ENCODE measurements at places on chromosomes 7 and 10.

- no peak overlapping the region for H3K27ac ChIP-seq
- no peaks in the 10 kb centered on the region for H3K4me1 ChIP-seq
- H3K27me3 ChIP-seq = peaks cover 10% of the 10 kb centered on the region
- H3K36me3 ChIP-seq = no peaks in the 10 kb centered on the region
- DNase-seq = no peak
Measured at GRCh38 chr7:148328906-148329305, 261.7 kb upstream of the C7orf33 start.

- H3K4me1 ChIP-seq = no peaks in the 10 kb centered on the region
- no peak for DNase-seq
- no peaks in the 10 kb centered on the region for H3K36me3 ChIP-seq
- H3K27ac ChIP-seq = no peak overlapping the region
- H3K27me3 ChIP-seq = peaks cover 2% of the 10 kb centered on the region
Measured at GRCh38 chr10:126841341-126841895, 63.8 kb upstream of the DOCK1 start.

DNA sequence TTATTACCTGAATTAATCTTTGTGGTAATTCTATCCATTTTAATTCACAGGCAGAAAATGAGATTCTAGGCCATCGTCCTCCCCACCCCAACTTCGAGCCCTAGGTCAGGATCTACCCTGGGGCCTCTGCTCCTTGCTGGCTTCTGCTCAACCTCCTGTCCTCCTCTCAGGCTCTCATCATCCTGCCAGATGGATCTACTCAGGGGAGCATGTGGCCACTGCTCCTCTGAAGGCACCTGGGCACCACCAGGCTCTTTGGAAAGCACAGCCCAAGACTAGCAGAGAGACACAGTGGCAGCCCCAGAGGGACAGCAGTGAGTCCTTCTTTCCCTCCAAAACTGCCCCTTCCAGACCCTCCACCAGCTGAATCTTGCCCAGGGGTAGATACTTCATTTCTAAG, 248.2 kb downstream of the TCERG1L start:
- no peak overlapping the region for H3K4me3 ChIP-seq
- no peaks in the 10 kb centered on the region for H3K36me3 ChIP-seq
- DNase-seq = no peak
- H3K27me3 ChIP-seq = no peaks in the 10 kb centered on the region
- no peaks in the 10 kb centered on the region for H3K4me1 ChIP-seq
- no peak overlapping the region for H3K27ac ChIP-seq

DNA sequence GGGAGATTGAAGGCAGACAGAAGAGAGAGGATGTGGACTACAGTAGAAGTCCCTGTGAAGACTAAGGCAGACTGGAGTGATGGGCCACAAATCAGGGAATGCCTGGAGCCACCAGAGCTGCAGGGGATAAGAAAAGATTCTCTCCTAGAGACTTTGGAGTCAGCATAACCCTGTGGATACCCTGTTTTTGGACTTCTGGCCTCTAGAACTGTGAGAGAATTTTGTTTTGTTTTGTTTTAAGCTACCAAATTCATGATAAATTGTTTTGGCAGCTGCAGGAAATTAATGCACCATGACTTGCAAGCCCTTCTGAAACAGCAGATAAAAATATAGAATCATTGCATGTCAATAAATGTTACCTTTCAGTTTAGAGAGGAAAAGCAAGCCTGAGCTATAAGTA, 41.3 kb downstream of the INHBA start:
- H3K4me3 ChIP-seq = no peak overlapping the region
- no peak for DNase-seq
- H3K27me3 ChIP-seq = no peaks in the 10 kb centered on the region
- H3K27ac ChIP-seq = no peak overlapping the region

DNA sequence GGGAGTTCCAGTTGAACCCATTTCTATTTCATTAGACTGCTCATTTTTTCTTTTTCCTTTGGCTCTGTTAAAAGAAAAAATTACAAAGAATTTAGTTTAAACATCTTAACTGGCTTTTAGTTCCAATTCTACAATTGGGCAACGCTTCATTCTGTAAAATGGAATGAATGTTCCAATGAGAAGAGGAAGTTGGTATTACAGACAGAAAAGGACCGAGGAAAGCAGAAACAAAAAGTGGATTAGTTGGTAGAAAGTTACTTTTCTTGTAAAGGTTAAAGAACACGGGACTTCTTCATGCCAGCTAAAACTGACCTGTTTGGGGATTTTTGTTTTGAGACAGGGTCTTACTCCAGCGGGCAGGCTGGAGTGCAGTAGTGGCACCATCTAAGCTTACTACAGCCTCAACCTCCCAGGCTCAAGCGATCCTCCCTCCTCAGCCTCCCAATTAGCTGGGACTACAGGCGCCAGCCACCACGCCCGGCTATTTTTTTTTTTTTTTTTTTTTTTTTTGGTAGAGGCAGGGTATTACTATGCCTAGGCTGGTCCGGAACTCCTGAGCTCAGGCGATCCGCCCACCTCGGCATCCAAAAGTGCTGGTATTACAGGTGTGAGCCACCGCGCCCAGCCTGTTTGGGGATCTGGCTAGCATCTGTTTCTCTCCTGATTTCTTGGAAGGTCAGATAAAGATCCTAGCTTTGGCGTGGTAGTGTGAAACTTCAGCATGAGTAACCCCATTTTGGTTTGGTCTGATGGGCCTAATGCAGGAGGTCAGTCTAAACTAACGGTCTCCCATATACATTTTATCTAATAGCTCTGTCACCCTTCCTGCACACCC, 1.3 kb upstream of the VDAC2 start:
- no peak for DNase-seq
- peak overlapping the region; percentile 99 for H3K27ac ChIP-seq
- peaks cover 14% of the 10 kb centered on the region for H3K4me1 ChIP-seq

GRCh38 chr7:2754912-2755311, 66.9 kb downstream of the AMZ1 start:
- H3K27ac ChIP-seq = no peak overlapping the region
- H3K4me1 ChIP-seq = peaks cover 19% of the 10 kb centered on the region
- no peaks in the 10 kb centered on the region for H3K36me3 ChIP-seq
- no peak overlapping the region for H3K4me3 ChIP-seq
- no peak for DNase-seq

GRCh38 chr7:152735443-152736004, 24.0 kb upstream of the ACTR3B start:
- H3K4me1 ChIP-seq = no peaks in the 10 kb centered on the region
- H3K27ac ChIP-seq = no peak overlapping the region
- DNase-seq = no peak
- no peaks in the 10 kb centered on the region for H3K36me3 ChIP-seq

DNA sequence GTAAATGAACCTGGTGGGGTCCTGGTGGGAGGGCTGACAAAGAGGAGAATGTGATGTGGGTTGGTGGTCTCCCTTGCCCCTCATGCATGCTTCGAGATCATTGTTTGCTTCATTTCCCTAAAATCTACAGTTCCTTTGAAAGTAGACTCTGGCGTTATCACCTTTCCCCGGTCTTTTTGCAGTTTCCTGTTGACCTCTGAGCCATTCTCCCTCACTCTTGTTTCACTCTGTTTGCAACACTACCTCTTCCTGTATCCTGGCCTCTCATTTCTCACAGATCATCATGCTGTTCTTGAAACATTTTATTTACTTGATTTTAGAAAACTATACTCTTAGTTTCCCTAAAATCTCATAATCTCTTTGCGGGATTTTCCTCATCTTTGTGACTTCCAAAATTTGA, 179.8 kb downstream of the WNT2 start:
- H3K27ac ChIP-seq = no peak overlapping the region
- DNase-seq = no peak
- no peaks in the 10 kb centered on the region for H3K27me3 ChIP-seq
- no peaks in the 10 kb centered on the region for H3K36me3 ChIP-seq
- no peaks in the 10 kb centered on the region for H3K4me1 ChIP-seq

GRCh38 chr10:96910488-96911395, 78.6 kb downstream of the LCOR start:
- no peak for DNase-seq
- peaks cover 8% of the 10 kb centered on the region for H3K36me3 ChIP-seq
- no peak overlapping the region for H3K4me3 ChIP-seq
- no peaks in the 10 kb centered on the region for H3K27me3 ChIP-seq
- H3K4me1 ChIP-seq = no peaks in the 10 kb centered on the region
- no peak overlapping the region for H3K27ac ChIP-seq

- no peaks in the 10 kb centered on the region for H3K36me3 ChIP-seq
- H3K4me3 ChIP-seq = no peak overlapping the region
- H3K27ac ChIP-seq = no peak overlapping the region
- no peak for DNase-seq
Measured at GRCh38 chr10:113329121-113329596, 223.7 kb upstream of the HABP2 start.

- H3K36me3 ChIP-seq = no peaks in the 10 kb centered on the region
- no peak for DNase-seq
- peaks cover 27% of the 10 kb centered on the region for H3K4me1 ChIP-seq
- H3K27me3 ChIP-seq = peaks cover 17% of the 10 kb centered on the region
- H3K4me3 ChIP-seq = peak overlapping the region; percentile 70
Measured at GRCh38 chr10:128125416-128125943, 743 bp downstream of the MKI67 start.

GRCh38 chr7:39197831-39198230, 220.1 kb downstream of the POU6F2 start:
- H3K4me1 ChIP-seq = no peaks in the 10 kb centered on the region
- no peak overlapping the region for H3K4me3 ChIP-seq
- no peak overlapping the region for H3K27ac ChIP-seq
- no peaks in the 10 kb centered on the region for H3K27me3 ChIP-seq
- DNase-seq = no peak

DNA sequence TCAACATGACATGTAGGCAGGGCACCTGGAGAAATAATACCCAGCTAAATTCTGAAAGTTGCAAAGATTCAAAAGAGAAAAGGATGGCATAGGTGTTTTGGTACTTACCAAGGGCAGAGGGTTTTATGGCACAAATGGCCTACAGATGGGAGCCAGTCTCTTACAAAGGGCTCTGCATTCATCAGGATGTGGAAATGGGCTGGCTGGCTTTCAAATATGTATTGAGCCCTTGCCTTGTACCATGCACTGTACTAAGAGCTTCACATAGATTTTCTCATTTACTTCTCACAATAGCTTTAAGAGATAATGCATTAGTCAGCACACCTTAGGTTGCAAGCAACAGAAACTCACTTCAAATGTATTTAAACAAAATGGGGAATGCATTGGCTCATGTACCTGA, 327.1 kb downstream of the BICC1 start:
- no peaks in the 10 kb centered on the region for H3K27me3 ChIP-seq
- H3K36me3 ChIP-seq = no peaks in the 10 kb centered on the region
- H3K27ac ChIP-seq = no peak overlapping the region
- no peaks in the 10 kb centered on the region for H3K4me1 ChIP-seq

- no peak overlapping the region for H3K27ac ChIP-seq
- no peak for DNase-seq
- H3K4me3 ChIP-seq = no peak overlapping the region
Measured at GRCh38 chr7:20030915-20031362, 186.2 kb downstream of the MACC1 start.

- DNase-seq = no peak
- no peak overlapping the region for H3K27ac ChIP-seq
- H3K4me3 ChIP-seq = peak overlapping the region; percentile 17
- peaks cover 58% of the 10 kb centered on the region for H3K27me3 ChIP-seq
Measured at GRCh38 chr10:101066146-101066895, 4.5 kb downstream of the KAZALD1 start.

GRCh38 chr10:69379800-69380199, 36.9 kb downstream of the TACR2 start:
- peaks cover 86% of the 10 kb centered on the region for H3K36me3 ChIP-seq
- DNase-seq = no peak
- H3K4me3 ChIP-seq = no peak overlapping the region

- no peaks in the 10 kb centered on the region for H3K36me3 ChIP-seq
- no peak overlapping the region for H3K27ac ChIP-seq
- H3K27me3 ChIP-seq = no peaks in the 10 kb centered on the region
- no peaks in the 10 kb centered on the region for H3K4me1 ChIP-seq
Measured at GRCh38 chr7:143041346-143041745, 10.8 kb upstream of the OR6V1 start.

GRCh38 chr10:125337510-125337909, 177.1 kb upstream of the CTBP2 start:
- H3K4me1 ChIP-seq = no peaks in the 10 kb centered on the region
- no peaks in the 10 kb centered on the region for H3K36me3 ChIP-seq
- DNase-seq = no peak
- H3K4me3 ChIP-seq = no peak overlapping the region
- no peak overlapping the region for H3K27ac ChIP-seq

GRCh38 chr10:75062506-75063299, 48.8 kb upstream of the SAMD8 start:
- H3K27ac ChIP-seq = no peak overlapping the region
- H3K4me3 ChIP-seq = no peak overlapping the region
- no peak for DNase-seq
- H3K27me3 ChIP-seq = no peaks in the 10 kb centered on the region

DNA sequence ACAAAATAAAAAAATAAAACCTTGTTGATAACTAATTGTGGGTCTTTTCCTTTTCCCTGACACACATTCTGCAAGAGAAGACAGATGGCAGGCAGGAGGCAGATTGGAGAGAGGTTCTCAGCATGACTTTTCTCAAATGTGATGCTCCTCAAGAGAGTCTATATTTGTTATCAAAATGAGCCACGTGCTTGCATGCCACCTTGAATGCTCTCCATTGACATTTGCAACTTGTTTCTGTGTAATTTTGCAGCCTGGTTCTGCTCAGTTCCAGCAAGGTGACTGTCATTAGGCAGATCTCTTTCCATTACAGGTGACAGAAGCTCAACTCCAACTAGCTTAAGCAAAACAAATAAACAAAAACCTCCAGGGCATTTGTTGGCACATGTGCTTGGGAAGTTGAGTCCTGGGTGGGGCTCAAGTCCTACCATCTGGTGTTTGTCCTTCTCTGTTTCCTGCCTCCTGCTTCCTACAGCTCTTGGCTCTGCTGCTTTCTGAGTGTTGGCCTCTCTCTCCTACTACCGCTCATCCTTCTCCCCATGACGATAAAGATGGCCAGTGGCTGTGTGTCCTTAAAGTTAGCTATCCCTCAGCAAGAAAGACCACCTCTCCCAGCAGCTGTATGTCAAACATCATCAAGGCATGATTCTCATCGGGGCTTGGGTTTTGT, 56.7 kb downstream of the GRK5 start:
- H3K4me1 ChIP-seq = peaks cover 6% of the 10 kb centered on the region
- H3K27ac ChIP-seq = peak overlapping the region; percentile 12
- H3K36me3 ChIP-seq = peaks cover 3% of the 10 kb centered on the region
- no peak for DNase-seq
- no peak overlapping the region for H3K4me3 ChIP-seq

GRCh38 chr10:21257919-21258318, 267.6 kb downstream of the SKIDA1 start:
- H3K27ac ChIP-seq = no peak overlapping the region
- H3K27me3 ChIP-seq = no peaks in the 10 kb centered on the region
- H3K36me3 ChIP-seq = no peaks in the 10 kb centered on the region

GRCh38 chr10:85651497-85651882, 715.1 kb downstream of the GRID1 start:
- H3K4me3 ChIP-seq = no peak overlapping the region
- no peaks in the 10 kb centered on the region for H3K27me3 ChIP-seq
- H3K36me3 ChIP-seq = no peaks in the 10 kb centered on the region

GRCh38 chr7:116483271-116483942, 16.1 kb upstream of the CAV2 start:
- H3K36me3 ChIP-seq = no peaks in the 10 kb centered on the region
- H3K27ac ChIP-seq = no peak overlapping the region
- H3K27me3 ChIP-seq = no peaks in the 10 kb centered on the region
- no peak for DNase-seq

Measured in T-cell (primary cell).